ENCODE measurements at places on chromosomes 4 and X. TPM values are rescaled to one million over a fixed set of nuclear protein-coding genes. Genes with fewer than 3 reads are reported as not detected.

The TLR6 gene
- total RNA-seq: not detected

DNA sequence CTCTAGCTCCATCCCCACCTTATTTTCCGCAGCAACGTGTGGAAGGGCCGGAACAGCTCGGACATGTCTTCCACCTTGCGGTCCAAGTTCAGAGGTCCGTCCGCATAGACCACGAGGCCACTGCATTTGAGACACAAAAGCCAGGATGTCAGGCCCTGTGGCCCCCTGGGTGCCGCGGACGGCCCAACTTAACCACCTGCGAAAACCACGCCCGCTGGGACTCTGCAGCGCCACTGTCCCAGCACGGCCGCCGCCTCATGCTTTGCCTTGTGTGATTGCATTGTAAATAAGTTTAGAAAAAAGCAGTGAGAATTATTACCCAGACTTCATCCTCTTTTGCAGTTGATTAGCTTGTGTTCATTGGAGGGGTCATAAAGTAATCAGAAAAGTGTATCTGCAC, 58.2 kb upstream of the MXD4 start:
- no peak for DNase-seq

GRCh38 chrX:41677183-41678060, 11.4 kb upstream of the GPR34 start:
- peak; percentile 3 for DNase-seq

DNA sequence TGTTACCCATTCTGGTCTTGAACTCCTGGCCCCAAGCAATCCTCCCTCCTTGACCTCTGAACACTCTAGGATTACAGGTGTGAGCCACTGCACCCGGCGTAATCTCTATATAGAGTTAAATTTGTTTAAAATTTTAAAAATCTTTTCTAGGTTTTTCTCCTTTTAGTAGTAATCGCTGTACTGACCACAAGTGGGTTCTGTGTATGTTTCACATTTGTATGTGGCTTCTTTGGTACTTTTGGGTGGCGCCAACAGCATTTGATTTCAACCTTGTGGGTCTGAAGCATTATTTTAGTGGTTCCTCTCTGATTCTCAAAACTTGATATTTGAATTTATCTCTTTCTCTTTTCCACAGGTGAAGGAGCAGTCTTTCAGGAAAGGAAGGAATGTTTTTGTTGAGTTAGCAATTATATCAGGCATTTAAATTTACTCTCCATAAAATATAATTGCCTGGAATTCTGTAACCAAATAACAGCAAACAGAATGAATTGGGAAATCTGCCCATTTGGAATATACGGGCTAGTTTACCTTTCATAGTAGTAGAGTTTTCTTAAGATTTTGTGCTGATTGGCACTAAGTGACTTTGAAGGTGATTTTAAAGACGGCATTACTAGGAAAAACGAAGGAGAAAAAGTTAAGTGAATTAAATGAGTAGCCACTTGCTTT, 29.5 kb downstream of the ARHGAP10 start:
- no peak for DNase-seq

GRCh38 chrX:136619899-136620505, 28.0 kb upstream of the CD40LG start:
- DNase-seq: no peak
